ENCODE measurements at places on chromosomes 5 and 9.

DNA sequence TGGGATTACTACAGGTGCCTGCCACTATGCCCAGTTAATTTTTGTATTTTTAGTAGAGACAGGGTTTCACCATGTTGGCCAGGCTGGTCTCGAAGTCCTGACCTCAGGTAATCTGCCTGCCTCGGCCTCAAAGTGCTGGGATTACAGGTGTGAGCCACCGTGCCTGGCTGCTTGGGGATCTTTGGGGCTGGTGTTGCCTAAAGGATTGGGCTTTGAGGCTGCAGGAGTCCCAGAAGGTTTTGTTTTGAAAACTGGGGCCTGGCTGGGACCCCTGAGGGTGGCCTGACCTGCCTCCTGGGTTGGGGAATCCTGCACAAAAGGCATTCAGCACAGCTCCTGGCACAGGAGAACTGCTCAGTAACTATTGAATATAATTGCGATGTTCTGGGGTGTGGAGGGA, 25.1 kb upstream of the SHB start:
- no peak for DNase-seq

GRCh38 chr5:56580864-56581263, 234.5 kb upstream of the MAP3K1 start:
- no peak for DNase-seq

- DNase-seq = no peak
Observed at GRCh38 chr5:176775409-176775808, 35.0 kb upstream of the UNC5A start.

DNA sequence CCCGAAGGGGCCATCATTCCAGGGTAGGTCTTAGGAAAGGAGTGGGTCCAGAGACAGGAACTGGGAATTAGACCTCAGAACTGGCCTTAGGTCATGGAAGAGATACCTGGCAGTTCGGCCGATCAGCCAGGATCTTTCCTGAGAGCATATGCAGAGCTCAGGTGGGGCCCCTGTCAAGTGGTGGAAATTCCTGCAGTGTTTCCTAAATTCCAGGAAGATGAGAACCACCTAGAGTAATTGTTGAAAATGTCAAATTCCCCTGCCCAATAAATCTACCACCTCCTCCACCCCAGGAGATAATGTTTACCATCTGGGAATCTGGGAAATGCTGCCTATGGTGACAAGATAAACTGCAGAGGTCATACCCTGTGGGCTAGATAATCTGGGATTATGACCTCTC, 14.6 kb downstream of the TMEM171 start:
- DNase-seq = no peak

GRCh38 chr5:115817386-115817785, 927 bp upstream of the CDO1 start:
- DNase-seq = no peak
